Activated naive CD4-positive, alpha-beta T cell treated with anti-CD3 and anti-CD28 coated beads for 36 hours (primary cell): ENCODE measurements at places on chromosomes 5 and 9.
A peak's percentile ranks its signal among the peaks of the same experiment; 100 is the strongest.

- no peak for DNase-seq
- H3K4me3 ChIP-seq, result no peak overlapping the region
- H3K27me3 ChIP-seq, result no peaks in the 10 kb centered on the region
- no peak overlapping the region for H3K27ac ChIP-seq
- peaks cover 20% of the 10 kb centered on the region for H3K36me3 ChIP-seq
These were observed 13.6 kb downstream of the NNT start for GRCh38 chr5:43616535-43616934.

GRCh38 chr9:121945849-121946248 lies 147.3 kb downstream of the TTLL11 start:
- H3K4me1 ChIP-seq, result no peaks in the 10 kb centered on the region
- H3K36me3 ChIP-seq, result no peaks in the 10 kb centered on the region
- H3K4me3 ChIP-seq, result no peak overlapping the region
- no peaks in the 10 kb centered on the region for H3K27me3 ChIP-seq
- no peak overlapping the region for H3K27ac ChIP-seq
- DNase-seq, result no peak

DNA sequence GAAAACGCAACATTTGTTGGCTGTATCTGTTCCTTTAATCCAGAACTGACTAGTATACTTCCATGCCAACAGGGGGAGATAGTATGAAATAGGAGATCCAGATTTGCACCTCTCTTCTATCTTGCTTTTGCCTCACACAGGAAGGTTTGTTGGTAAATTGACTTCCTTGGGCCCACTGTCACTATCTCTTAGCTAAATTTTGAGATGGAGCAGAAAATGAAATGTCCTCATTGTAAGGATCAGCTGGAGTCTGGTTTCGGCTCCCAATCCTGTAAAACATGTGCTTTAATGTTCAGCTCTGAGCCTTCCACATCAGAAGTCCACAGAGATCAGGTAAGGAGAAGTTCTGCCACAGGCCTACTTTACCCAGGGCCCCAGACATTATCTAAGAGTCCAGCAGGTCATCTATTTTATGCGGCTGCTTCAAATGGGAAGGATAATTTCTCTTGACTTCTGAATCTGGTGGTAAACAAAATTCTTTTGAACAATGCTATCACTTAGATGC lies 176.8 kb downstream of the FER start:
- no peak overlapping the region for H3K27ac ChIP-seq
- DNase-seq, result no peak
- H3K27me3 ChIP-seq, result no peaks in the 10 kb centered on the region
- no peaks in the 10 kb centered on the region for H3K36me3 ChIP-seq
- H3K4me1 ChIP-seq, result peaks cover 2% of the 10 kb centered on the region

DNA sequence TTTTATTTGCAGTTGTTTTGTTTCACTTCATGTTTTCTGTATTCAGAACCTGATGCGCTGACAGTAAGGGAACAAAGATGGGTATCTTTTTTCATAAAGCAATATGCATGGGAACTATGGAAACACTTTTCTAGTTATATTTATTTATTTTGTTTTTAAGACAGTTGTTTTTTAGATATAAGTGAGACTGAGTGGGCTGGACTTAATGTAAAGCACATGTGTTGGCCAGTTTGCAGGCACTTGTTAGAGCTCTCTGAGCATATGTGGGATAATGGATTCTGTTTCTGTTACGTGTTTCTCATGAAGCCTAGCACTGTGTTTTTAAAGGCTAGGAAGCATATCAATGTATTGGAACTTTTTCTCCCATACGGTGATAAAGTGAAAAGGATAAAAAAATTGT lies 164.1 kb downstream of the PRR16 start:
- no peaks in the 10 kb centered on the region for H3K27me3 ChIP-seq
- no peak overlapping the region for H3K27ac ChIP-seq
- no peaks in the 10 kb centered on the region for H3K4me1 ChIP-seq

DNA sequence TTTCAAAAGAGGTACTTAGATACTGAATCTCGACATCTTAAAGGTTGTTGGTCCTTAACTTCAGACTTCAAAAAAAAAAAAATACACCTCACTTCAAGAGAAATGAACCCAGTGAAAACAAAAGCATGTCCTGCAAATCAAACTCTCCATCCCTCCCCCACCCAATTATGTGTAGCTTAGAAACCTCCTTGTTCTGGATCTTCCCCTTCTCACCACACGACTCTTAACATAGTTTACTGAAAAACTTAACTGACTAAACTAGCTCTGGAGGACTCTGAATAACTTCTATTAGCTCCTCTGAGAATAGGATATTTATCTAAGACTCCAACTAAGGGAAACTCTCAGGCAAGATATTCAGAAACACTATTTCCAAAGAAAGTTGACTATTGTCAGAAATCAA lies 48.7 kb upstream of the HK3 start:
- no peaks in the 10 kb centered on the region for H3K4me1 ChIP-seq
- H3K4me3 ChIP-seq, result no peak overlapping the region
- no peak overlapping the region for H3K27ac ChIP-seq
- H3K36me3 ChIP-seq, result peaks cover 26% of the 10 kb centered on the region
- DNase-seq, result no peak
- no peaks in the 10 kb centered on the region for H3K27me3 ChIP-seq

- peaks cover 61% of the 10 kb centered on the region for H3K36me3 ChIP-seq
- DNase-seq, result peak; percentile 61
- H3K4me1 ChIP-seq, result peaks cover 99% of the 10 kb centered on the region
- peak overlapping the region; percentile 96 for H3K27ac ChIP-seq
These were observed 125.4 kb downstream of the CDC42SE2 start for GRCh38 chr5:131389096-131389868.

- no peak overlapping the region for H3K4me3 ChIP-seq
- H3K27me3 ChIP-seq, result peaks cover 9% of the 10 kb centered on the region
- H3K4me1 ChIP-seq, result no peaks in the 10 kb centered on the region
These were observed 95.7 kb downstream of the ENC1 start for GRCh38 chr5:74544811-74545210.

GRCh38 chr9:13446938-13447842 lies 167.7 kb upstream of the MPDZ start:
- DNase-seq, result no peak
- no peak overlapping the region for H3K27ac ChIP-seq
- no peak overlapping the region for H3K4me3 ChIP-seq
- H3K27me3 ChIP-seq, result no peaks in the 10 kb centered on the region
- no peaks in the 10 kb centered on the region for H3K36me3 ChIP-seq

DNA sequence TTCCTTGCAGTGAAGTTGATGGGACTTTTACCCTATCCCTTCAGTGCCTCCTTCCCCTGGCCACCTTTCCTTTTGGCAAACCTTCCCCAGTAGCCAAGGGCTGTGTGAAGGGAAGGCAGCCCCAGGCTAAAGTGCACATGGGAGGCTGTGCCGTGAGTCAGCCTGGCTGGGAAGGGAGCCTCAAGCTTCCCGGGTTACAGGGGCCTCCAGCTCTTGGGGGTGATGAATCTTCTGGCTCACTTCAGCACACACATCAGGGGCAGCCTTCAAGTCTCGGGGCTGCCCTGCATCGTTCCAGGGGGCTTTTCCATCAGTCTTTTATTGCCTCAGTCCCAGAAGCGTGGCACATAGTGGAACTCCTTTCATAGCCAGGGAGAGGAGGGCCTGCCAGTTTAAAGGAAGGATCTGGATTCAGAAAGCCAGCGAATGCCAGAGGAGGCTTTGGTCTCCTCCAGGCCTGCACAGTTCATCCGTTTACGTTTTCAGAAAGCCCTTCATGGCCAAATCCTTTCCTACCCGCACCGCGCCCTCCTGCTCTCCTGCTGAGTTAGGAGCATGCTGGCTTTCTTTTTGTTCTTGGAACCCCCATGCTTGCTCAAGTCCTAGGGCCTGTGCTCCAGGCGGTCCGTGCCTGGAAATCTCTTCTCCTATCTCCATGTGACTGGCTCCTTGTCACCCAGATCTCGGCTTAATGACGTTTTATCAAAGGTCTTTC lies 134.8 kb upstream of the KLF4 start:
- H3K4me3 ChIP-seq, result no peak overlapping the region
- DNase-seq, result no peak
- no peaks in the 10 kb centered on the region for H3K36me3 ChIP-seq
- no peaks in the 10 kb centered on the region for H3K27me3 ChIP-seq
- no peak overlapping the region for H3K27ac ChIP-seq

- no peak for DNase-seq
- H3K36me3 ChIP-seq, result peaks cover 6% of the 10 kb centered on the region
- H3K4me1 ChIP-seq, result peaks cover 28% of the 10 kb centered on the region
- H3K27ac ChIP-seq, result no peak overlapping the region
These were observed 10.8 kb downstream of the MAPKAP1 start for GRCh38 chr9:125696106-125696647.

GRCh38 chr5:77943851-77944250 lies 167.7 kb upstream of the TBCA start:
- DNase-seq, result no peak
- H3K4me3 ChIP-seq, result no peak overlapping the region
- H3K27me3 ChIP-seq, result peaks cover 22% of the 10 kb centered on the region
- no peak overlapping the region for H3K27ac ChIP-seq
- no peaks in the 10 kb centered on the region for H3K4me1 ChIP-seq

DNA sequence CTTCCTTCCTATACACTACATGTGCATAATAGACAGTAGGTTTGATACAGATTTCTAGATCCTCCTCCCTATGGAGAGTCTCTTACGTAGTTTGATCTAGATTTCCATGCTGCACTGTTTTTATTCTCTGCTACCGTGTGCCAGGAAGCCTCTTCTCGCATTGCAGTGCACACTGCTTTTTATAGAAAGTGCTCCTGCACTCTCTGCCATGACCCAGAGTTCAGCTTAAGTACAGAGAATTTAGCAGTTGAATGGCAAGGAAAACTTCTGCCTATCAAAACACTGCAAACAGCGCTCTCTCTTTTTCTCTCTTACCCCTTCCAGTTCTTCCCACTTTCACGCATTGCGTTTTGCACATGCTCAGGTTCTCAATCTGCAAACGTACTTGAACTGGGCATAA lies 187.4 kb downstream of the ARHGAP26 start:
- no peak overlapping the region for H3K27ac ChIP-seq
- H3K36me3 ChIP-seq, result peaks cover 10% of the 10 kb centered on the region
- peaks cover 4% of the 10 kb centered on the region for H3K4me1 ChIP-seq
- no peak for DNase-seq
- no peak overlapping the region for H3K4me3 ChIP-seq

- no peak for DNase-seq
- no peaks in the 10 kb centered on the region for H3K27me3 ChIP-seq
- no peaks in the 10 kb centered on the region for H3K4me1 ChIP-seq
- H3K4me3 ChIP-seq, result no peak overlapping the region
- H3K36me3 ChIP-seq, result peaks cover 2% of the 10 kb centered on the region
These were observed 68.0 kb downstream of the CACNA1B start for GRCh38 chr9:137945581-137945980.

DNA sequence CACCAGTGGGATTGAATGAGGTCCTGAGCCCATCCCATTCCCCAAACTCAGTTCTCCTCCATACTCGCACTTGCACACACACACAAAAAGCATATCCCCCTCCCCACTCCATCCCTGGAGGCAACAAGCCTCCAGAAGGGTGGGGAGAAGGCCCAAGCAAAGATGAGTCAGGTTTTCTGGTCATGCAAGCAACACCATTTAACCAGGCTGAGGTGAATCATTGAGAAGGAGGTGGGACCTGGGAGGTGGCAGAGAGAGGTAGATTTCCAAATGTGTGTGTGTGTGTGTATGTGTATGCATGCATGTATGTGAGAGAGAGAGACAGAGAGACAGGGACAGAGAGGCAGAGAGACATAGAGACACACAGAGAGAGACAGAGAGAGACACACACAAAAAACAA lies 185.2 kb upstream of the TRIM32 start:
- H3K27ac ChIP-seq, result no peak overlapping the region
- H3K4me1 ChIP-seq, result no peaks in the 10 kb centered on the region
- no peak overlapping the region for H3K4me3 ChIP-seq
- DNase-seq, result no peak

DNA sequence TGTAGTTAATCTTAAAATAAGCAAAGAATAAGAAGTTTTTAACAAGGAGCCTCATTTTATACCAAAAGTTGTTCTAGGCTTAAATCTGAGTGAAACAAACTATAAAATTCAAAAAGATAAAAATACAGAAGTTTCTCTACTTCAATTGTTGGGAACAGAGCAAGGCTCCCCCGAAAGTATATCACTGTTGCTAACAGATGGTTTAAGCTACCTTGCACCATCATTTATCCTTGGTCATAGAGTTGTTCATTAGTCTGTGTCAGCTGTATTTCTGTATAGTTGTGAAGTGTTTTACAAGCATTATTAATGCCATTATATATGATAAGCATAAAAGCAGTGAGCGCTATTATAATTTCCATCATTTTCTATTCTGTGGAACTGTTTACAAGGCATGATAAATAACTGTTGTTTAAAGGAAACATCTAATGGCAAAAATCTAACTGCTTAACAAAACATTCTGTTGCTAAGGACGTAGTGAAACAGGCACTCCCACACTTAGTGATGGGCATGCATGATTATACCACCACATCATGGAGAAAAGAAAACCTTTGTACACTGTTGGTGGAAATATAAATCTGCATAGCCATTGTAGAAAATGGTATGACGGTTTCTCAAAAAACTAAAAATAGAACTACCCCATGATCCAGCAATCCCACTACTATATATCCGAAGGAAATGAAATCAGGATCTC lies 23.3 kb upstream of the ACO1 start:
- H3K27ac ChIP-seq, result no peak overlapping the region
- peaks cover 4% of the 10 kb centered on the region for H3K27me3 ChIP-seq
- no peak for DNase-seq
- H3K36me3 ChIP-seq, result no peaks in the 10 kb centered on the region
- H3K4me1 ChIP-seq, result no peaks in the 10 kb centered on the region
- no peak overlapping the region for H3K4me3 ChIP-seq

- no peak overlapping the region for H3K4me3 ChIP-seq
- H3K36me3 ChIP-seq, result peaks cover 36% of the 10 kb centered on the region
- no peaks in the 10 kb centered on the region for H3K27me3 ChIP-seq
- H3K4me1 ChIP-seq, result peaks cover 10% of the 10 kb centered on the region
- DNase-seq, result no peak
These were observed 63.5 kb downstream of the CEMIP2 start for GRCh38 chr9:71704796-71705195.

DNA sequence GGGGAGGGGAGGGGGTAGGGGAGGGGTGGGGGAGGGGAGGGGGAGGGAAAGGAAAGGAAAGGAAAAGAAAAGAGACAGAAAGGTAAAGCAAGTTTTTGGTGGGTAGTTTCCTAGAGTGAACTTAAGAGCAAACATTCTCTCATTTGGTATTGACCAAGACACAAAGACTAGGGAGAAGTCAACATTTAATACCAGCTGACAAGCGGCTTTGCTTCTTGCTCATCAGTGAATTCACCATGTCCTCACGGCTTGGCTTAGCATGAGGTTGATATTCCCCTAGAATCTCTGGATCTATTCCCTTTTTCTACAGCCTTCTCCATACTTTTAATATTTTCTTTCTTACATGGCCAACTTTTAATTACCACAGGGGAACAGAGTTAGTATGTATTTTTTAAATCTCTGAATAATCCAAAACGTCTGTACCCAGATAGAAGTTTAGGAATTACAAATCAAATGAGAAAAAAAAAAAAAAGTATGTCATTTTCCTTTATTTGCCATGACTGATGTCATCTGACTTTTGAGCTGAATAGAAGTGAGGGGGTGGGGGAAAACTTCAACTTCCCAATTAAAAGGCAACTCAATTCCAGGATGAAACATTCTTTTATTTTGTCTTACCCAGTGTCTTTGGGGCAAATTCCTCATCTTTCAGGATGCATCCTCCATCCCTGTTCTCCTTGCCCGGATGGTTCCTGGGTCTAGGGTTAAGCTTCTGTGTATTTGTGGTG lies 40.1 kb upstream of the GLIS3 start:
- no peak for DNase-seq
- no peaks in the 10 kb centered on the region for H3K27me3 ChIP-seq
- H3K4me3 ChIP-seq, result no peak overlapping the region
- no peak overlapping the region for H3K27ac ChIP-seq
- no peaks in the 10 kb centered on the region for H3K36me3 ChIP-seq

- no peak overlapping the region for H3K4me3 ChIP-seq
- H3K27ac ChIP-seq, result no peak overlapping the region
- peaks cover 15% of the 10 kb centered on the region for H3K27me3 ChIP-seq
- H3K4me1 ChIP-seq, result no peaks in the 10 kb centered on the region
These were observed 14.3 kb downstream of the PDE8B start for GRCh38 chr5:77224672-77225355.
